ENCODE measurements at places on chromosomes 1 and 21. TPM values are rescaled to one million over a fixed set of nuclear protein-coding genes. Genes with fewer than 3 reads are reported as not detected.

Gene SMIM1
- not detected for total RNA-seq

DNA sequence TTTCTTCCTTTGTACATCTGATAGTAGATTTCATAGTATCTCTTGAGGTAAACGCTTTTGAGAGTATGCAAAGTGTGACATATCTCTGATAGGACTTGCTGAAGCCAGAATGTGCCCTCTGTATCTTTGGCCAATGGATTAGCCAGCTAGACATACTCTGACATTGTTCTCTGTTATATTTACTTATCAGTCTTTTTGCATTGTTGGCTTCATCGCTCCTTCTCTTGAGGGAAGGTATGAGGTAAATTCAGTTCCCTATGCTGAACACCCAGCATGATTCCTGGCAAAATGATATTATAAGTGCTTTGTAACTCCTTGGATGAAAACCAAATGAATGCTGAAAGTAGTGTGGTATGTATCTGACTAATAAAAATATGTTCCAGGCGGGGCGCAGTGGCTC is 163.2 kb upstream of the CACYBP start:
- no peak overlapping the region for H3K4me3 ChIP-seq
- H3K27ac ChIP-seq, result no peak overlapping the region
- H3K4me1 ChIP-seq, result no peaks in the 10 kb centered on the region
- no peak for DNase-seq
- H3K27me3 ChIP-seq, result no peaks in the 10 kb centered on the region

DNA sequence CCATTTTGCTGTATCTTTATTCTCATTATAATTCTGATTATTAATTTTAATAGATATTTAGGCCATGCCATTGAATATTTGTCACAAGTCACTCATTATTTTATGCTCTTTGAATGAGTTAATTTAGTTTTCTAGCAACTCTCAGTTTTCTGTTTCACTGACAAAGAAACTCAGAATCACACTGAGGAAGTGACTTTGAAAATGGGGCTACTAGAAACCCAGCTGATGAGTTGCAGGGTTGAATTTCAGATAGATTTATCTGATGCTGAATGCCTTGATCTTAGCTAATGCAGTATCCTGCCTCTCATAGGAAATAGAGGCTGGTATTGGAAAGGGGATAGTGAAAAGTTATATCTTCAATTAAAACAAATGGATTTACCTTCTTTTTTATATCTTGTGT is 67.4 kb upstream of the PLA2G4A start:
- no peaks in the 10 kb centered on the region for H3K4me1 ChIP-seq
- H3K27ac ChIP-seq, result no peak overlapping the region
- no peak overlapping the region for H3K4me3 ChIP-seq
- H3K36me3 ChIP-seq, result no peaks in the 10 kb centered on the region
- H3K27me3 ChIP-seq, result no peaks in the 10 kb centered on the region

Gene CD247
- 251 TPM for total RNA-seq

Gene PPOX
- 33.6 TPM for total RNA-seq

Measured in activated CD4-positive, alpha-beta T cell treated with anti-CD3 and anti-CD28 coated beads, Interleukin-2, amount 10 ng/mL, durations not matched to agents 7 days and 5 days (primary cell).